GM12878 (cell line): ENCODE measurements at places on chromosomes 7 and 10. TPM values are rescaled to one million over a fixed set of nuclear protein-coding genes. Genes with fewer than 3 reads are reported as not detected.

DNA sequence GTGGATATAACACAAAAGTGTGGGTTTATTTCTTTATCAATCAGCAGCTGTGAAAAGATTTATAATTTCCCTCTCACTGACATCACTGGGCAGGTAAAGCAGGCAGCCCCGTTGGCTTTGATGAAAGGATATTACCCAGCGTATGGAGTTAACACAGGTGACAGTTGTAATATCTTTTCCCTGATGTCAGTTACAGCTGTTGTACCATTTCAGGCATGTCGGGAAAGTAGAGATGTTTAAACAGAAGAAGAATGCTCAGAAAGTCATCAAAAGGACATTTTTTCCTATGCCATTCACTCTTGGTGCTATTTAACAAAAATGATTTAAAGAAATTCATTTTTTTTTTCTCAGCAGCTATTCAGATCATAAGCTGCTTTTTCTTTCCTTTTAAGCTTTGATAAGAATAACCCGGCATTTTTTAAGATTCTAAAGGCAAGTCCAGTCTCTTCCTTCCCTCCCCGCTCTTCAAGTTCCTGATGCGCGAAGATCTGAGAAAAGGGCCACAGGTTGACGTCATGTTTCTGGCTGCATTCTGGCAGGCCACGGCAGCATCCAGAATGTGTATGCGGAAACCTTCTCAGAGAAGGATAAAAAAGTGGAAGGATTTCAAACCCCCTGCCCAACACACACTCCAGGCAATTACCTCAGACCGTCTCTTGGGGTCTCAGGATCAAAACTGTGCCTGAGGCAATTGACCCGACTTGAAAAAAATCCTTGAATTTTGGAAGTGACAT, 32.5 kb upstream of the ADAM12 start:
- DNase-seq, result no peak

DNA sequence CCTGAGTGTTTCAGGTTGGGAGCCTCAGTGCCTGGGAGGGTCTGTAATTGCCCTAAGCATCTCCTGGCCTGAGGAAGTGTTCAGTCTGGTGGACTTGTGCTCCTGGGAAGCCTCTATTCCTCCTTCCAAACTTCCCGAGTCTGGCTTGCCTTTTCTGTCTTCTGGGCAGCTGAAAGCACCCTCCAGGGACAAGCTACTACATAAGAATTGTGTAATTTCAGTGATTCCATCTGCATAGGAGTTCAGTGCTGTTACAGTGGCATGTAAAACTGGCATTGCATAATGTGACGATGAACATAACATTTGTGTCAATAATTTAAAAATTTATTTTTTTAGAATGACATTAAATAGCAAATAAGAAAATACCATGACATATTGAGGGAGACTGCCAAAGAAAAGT, 109.3 kb downstream of the AOAH start:
- DNase-seq, result no peak

The TAF5 gene
- total RNA-seq, result 6.6 and 7.1 TPM in 2 replicates

- peak; percentile 76 for DNase-seq
These were observed 31.9 kb downstream of the FAM107B start for GRCh38 chr10:14742815-14743214.

- DNase-seq, result no peak
These were observed 35.7 kb downstream of the ITPRID1 start for GRCh38 chr7:31549611-31550010.

GRCh38 chr7:133859871-133860450, 267.2 kb upstream of the LRGUK start:
- no peak for DNase-seq

DNA sequence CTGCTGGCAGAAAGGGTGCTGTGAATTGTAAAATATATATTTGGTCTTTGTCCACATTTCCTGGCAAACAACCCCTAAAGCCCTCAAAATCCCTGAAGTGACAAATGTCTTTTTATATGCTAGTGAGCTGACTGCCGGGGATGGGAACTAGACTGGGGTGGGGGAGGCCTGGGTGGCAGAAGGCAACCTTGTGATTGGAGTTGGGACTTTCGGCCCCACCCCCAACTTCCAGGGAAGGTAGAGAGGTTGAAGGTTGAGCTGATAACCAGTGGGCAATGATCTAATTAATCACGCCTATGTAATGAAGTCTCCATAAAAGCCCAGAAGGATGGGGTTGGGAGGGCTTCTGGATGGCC, 2.7 kb downstream of the EPHA1 start:
- no peak for DNase-seq
